SHP77 (cell line): ENCODE measurements at places on chromosomes 2 and 18.

GRCh38 chr2:9230881-9231280 lies 24.3 kb downstream of the ASAP2 start:
- DNase-seq: no peak

- DNase-seq: no peak
Measured at GRCh38 chr2:223751012-223751411, 86.4 kb downstream of the AP1S3 start.

DNA sequence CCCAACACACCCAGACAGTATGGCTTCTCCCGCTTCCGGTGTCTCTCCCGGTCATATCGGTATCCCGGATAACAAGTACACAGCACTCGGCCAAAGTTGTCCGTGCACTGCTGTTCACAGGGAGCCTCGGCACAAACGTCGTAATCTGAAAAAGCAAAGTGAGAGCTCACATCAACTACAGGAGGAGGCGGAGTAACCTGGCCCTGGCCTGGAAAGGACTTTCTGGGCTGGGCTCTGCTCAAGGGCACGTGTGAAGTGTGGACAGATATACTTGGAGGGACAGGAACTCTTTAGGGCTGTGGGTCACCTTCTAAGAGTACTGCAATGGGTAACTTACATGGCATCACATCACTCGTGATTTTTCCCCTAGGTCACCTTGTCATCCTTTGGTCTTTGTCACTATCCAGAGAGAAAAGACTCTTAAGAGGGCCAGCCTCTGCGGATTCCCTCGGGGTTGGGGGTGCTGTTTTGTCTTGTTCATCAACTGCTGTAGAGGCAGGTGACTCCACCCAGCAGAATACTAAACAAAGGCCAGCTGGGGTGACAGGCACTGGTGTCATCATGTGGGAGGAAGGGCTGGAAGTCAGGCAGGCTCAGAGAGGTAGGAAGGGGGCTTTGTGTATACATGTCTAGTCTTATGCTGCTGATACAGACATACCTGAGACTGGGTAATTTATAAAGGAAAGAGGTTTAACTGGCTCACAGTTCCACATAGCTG lies 110.6 kb upstream of the LMAN1 start:
- DNase-seq: no peak

DNA sequence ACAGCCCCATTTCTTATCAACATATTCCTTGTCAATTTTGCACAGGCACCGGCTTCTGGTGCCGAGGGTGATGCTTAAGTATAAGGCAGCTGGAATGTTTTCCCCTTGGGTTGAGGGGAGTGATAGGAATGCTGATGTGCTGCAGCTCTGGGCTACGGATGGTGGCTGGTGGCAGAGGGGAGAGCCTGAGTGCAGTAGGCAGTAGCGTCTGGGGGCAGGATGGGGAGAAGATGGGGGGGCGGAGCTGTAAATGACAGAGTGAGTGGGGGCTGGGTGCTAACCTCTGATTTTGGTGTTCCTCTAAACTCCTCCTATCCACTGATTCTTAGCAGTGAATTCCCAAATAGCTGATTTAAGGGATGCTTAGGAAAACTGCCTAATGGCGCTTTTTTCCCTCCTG lies 20.7 kb downstream of the TMEM178A start:
- DNase-seq: no peak
